CD4-positive, alpha-beta T cell (primary cell): ENCODE measurements at places on chromosomes 13 and 19. TPM values are rescaled to one million over a fixed set of nuclear protein-coding genes. Genes with fewer than 3 reads are reported as not detected.

The FXYD1 gene
- 2.1 TPM for total RNA-seq

The CCDC70 gene
- total RNA-seq: not detected

The IGLON5 gene
- total RNA-seq: not detected

The YJEFN3 gene
- 3.7 TPM for total RNA-seq

The PCP2 gene
- total RNA-seq: 1.9 TPM

The OR7D2 gene
- total RNA-seq: not detected

The ZNF540 gene
- 11.6 TPM for total RNA-seq

The MRPS31 gene
- 8.3 TPM for total RNA-seq

The CEACAM21 gene
- total RNA-seq: 30.7 TPM

The NANOS3 gene
- not detected for total RNA-seq

The DAND5 gene
- total RNA-seq: not detected

The BCL3 gene
- 97.1 TPM for total RNA-seq

The IGFL2 gene
- total RNA-seq: not detected
